ENCODE measurements at places on chromosomes 4 and X.

GRCh38 chr4:8146157-8146556, 12.5 kb downstream of the ABLIM2 start:
- no peak for DNase-seq

DNA sequence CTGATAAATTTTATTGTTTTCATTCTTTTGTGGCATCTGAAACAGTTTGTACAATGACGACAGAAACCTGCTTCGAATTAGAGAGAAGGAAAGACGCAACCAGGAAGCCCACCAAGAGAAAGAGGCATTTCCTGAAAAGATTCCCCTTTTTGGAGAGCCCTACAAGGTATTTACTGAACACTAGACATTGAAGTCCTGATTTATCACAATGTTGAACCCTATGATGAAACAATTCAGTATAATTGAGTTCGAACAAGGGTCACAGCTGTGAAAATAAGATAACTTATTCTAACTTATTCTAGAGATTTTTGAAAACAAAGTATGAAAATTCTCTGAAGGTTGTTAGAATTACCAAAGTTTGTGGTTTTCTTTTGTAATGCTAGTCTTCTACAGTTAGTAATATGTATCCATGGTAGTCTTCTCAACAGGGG, 111.3 kb downstream of the AFF1 start:
- no peak for DNase-seq

GRCh38 chr4:145523117-145523516, 41.5 kb downstream of the SMAD1 start:
- DNase-seq, result no peak

DNA sequence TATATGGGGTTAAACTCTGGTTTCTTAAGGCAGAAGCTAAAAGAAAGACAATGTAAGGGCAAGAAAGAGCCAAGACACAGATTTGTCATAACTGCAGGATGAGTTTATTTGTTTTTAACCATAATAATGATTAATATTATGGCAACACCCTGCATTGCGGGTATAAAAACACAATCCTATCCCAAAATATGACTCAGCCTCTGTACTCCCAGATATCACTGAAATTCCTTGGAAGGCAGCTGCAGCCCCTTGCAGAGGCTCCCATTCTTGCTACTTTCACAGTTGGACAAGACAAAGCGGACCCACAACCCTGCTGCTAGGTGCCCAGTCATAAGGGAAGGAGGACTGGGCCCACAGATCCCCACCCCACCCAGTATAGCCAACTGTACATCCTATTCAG, 20.4 kb upstream of the FGF16 start:
- no peak for DNase-seq

Measured in CD8-positive, alpha-beta T cell (primary cell).